ENCODE measurements at places on chromosomes 5 and 9.

DNA sequence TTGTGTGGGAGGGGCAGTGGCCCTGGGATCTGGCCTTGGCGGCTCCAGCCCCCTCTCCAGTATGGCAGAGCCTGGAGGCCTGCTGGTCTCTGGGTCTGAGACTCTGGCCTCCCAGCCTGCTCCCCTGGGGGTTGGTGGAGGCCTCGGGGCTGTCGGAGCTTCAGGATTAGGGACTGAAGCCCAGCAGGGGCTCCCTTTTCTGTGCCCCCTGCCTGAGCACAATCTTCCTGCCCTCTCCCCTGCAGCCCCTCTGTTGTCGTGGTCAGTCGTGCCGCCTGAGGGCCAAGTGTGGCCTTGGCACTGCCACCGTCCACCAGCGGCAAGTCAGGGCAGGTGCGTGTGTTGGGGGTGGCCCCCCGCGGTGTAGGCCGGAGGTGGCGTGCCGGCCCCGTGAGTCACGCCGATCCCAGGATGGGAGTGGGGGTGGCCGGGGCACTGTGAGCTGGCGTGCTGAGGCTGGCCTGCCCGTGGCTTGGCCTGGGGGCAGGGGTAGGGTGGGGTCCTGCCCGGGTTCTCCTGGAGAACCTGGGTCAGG, 53.6 kb downstream of the RXRA start:
- no peak for DNase-seq

GRCh38 chr9:1759771-1760300, 255.3 kb upstream of the SMARCA2 start:
- no peak for DNase-seq

DNA sequence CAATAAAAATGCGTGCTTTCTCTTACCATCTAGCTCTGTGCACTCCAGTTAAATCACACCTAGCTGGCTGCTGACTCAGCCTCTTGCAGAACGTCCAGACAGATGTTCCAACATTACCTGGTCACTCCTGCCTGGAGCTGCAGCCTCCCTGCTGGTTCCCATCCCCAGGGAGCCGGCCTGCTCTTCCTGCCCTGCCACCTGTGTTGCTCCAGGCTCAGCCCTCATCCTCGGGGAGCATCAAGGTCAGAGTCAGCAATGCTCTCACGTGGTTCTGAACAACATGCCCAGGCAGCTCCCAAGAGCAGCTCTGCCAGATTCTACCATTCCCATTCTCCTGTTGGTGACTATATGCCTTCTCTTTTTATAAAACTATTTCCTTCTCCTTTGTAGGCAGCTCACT, 81.3 kb downstream of the GADD45G start:
- no peak for DNase-seq

DNA sequence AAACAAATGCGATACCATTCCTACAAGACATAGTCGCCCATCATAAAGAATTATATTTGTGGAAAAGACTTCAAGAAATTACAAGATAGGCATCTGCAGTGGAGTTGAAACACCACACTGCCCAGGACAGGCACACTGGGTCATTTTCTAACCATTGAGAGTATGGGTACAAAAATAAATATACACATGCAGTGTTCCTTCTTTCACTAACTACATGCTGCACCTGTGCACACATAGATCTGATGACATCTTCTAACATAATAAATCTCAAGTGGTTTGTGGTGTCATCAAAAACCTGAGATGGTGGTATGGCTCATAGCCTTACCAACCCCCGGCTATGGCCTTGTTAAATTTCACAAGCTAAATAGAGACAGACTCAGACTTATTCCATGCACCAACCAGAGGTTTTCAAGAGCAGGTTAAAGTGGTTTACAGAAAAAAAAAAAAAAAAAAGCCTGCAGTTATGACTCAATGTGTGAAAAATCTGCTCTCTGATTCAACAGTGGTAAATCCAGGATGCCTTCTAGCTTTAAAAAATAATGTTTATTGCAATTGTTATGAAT, 12.4 kb upstream of the NFIB start:
- DNase-seq = no peak

DNA sequence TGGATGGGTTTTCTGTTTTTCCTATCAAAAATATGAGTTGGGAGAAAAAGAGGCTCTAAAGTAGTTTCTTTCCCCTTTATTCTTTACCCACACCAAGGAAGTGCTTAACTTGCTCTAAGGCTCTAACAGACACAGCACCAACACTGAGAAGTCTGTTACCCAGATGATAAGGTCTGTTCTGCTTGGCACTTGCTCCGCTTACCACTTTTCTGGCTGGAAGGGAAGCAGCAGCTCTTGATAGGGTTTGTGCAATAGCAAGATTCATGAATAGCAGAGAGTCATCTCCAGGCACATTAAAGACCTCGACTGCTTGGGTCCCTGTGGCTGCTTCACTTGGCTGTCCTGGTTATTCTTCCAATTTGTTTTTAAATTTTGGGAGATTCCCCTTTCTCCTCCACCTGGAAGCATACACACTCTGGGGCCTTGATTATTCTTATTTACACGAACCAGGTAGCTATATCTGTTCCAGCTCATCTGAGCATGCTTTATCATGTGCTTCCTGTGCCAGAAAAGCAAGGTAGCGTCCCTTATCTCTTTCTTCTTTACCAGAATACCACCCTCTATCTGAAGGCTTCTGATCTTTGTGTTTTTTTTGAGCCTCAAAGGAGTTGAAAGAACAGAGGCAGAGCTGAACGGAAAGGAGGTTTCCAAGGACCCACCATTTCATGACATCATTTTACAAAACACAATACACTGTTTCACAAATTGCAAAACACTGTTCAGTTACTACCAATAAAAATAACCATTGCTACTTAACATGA, 24.8 kb downstream of the PPP3R2 start:
- DNase-seq = no peak

DNA sequence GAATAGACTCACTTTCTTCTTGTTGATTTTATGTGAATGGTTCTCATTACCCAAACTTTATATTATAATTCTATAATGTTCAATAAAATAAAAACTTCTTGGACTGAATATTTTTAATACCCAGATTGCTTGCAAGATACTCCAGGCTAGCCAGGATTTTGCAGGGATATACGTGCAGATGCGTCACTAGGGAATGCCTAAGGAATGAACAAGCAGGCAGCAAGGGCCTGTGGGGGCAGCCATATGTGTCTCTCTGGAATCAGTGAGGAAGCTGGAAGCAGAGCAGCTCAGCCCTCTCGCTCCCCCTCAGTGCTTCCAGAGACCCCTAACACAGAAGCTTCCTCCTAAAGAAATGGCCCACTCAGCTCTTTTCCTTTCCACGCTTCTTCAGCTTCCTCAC, 457.4 kb downstream of the CCDC171 start:
- no peak for DNase-seq

Data from activated CD4-positive, alpha-beta T cell treated with anti-CD3 and anti-CD28 coated beads, Interleukin-2, amount 50 U/mL, for 48 hours (primary cell).